SHP77 (cell line): ENCODE measurements at places on chromosomes 13 and 19.

DNA sequence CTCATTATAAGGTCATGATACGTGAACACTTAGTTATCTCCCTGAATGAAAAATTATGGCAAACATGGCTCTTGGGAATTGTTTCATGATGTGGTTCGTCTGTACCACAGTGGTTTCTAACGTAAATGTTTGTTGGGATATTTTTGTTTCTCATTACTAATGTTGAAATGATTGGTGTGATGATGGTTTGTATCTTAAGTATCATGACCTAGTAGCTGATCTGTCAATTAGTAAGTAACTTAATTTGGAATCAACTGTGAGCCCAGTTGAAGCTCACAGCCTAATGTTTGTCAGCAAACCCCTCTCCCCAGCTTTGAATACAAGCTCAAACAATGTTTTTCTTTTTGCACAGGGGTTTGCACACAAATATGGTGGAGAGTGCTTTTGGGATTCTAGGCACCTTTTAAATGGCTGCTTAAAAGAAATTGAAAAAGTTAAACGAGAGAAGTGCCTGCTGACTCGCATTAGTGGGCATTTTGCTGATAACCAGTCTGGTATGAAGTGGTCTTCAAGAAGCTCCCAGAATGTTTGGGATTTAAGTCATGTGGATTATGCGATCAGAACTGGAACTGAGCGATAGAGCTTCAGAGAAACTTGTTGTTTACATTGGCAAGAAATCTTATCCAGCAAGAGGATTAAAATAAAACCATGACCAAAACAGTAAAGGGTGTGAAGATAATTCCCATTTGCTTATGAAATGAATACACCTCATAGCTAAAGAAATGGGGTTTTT, 68.2 kb downstream of the LMO7 start:
- no peak for DNase-seq

GRCh38 chr19:50357178-50358100, 8.0 kb downstream of the NAPSA start:
- peak; percentile 56 for DNase-seq

- no peak for DNase-seq
Observed at GRCh38 chr13:22276616-22277015, 605.7 kb downstream of the FGF9 start.

- DNase-seq, result no peak
Observed at GRCh38 chr13:90826688-90827087, 520.8 kb upstream of the MIR17HG start.

GRCh38 chr13:24627946-24628345, 52.3 kb upstream of the ATP12A start:
- DNase-seq, result no peak

DNA sequence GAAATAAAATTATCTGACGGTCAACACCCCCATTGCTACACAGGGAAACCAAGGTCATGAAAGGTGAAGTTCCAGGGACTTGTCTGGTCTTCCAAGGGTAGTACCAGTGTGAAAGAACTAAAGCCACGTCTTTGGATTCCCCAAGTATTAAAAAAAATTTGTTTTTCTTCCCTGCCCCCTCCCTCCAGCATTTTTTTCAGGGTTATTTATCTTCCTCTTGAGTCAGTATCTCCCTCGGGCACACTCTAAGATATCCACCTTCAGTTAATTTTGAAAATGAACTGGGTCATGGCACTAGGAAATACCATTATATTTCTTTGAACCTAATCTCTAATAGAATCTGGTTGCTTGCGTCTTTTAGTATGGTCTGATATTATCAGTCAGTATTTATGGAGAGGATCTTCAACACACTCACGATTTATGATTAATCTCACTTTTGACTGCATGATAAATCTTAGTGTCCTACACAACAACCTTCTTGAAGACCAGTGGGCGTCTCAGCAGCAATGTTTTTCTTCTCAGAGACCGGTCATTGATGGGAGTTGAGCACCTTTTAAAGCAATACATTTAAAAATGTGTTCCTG, 9.1 kb downstream of the ATP8A2 start:
- no peak for DNase-seq

DNA sequence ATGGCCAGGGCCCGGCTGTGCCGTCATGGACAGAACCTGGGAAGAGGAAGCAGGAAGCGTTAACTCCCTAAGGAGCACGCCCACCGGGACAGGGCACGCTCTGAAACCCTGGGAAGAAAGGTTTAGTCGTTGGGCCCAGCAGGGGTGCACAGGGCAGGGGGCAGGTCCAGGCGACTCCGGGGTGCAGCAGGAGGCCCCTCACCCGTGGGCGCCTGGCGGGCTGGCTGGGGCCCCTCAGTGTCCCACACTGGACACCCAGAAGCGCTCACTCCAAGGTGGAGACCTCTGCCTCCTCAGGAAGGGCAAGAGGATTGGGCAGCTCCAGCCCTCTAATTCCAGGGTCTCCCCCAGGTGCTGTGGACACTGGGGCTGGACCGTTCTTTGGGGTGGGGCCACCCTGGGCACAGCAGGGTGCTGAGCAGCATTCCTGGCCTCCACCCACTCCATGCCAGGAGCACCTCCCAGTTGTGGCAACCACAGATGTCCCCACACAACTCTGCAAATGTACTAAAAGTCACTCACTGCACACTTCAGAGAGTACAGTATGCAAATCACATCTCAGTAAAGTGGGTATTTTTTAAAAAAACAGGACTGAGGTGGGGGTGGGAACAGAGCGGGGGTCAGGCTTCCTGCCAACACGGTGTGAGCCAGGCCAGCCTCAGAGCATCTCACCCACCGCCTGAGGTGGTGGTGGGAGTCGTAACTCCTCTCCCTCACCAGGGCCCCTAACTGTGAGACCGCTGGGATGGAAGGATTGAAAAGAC, 35.2 kb downstream of the PIP5K1C start:
- DNase-seq, result no peak

DNA sequence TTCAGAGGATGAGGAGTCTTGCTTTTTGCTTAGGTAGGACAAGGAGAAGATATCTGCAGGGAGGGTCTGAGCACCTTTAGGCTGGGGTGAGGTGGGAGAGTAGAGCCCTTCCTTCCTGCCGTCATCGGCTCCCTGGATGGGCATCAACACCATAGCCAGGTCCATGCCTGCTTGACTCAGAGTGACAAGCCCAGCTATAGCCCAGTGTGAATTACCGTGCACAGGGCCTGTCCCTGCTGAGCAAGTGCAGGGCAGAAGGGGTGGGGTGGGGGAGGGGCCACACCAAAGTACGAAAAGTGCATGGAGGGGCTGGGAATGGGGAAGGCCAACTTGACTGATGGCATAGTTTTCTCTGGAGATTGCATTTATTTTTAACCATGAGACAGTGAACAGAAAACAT, 30.3 kb upstream of the RNF113B start:
- DNase-seq, result no peak

DNA sequence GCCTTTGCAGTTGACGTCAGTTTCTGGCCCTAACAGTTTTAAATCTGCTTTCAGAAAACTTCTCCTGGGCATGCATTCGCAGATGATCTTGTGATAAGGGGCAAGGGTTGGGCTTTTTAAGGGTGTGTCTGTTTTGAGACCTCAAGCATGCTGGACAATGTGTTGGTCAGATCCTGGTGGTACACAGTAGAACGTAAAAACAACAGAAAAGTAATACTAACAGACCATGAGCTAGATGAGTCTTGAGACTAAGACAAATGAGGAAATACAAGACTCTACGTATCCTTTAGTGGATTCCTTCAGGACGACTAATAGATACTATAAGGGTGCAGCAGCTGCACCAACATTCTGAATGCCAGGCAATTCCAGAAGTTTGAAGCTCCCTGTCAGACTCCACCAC, 237.6 kb downstream of the DNAJC15 start:
- DNase-seq, result no peak

DNA sequence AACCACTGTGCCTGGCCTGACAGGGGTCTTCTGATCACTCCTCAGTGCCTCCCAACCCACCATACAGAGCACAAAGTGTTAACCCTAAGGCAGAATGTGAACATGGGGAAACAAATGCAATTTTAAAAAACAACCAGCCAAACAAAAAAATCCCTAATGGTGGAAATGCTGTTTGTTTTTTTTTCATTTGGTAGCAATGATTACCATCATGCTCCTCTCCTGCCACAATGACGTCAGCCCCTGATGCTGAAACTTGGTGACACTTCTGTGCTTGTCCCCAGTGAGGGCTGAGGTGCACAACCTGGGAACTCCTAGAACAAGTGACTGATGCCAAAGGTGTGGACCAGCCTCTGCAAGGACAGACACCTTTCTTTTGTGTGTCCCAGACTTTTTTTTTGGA, 4.0 kb upstream of the TSPAN16 start:
- no peak for DNase-seq

DNA sequence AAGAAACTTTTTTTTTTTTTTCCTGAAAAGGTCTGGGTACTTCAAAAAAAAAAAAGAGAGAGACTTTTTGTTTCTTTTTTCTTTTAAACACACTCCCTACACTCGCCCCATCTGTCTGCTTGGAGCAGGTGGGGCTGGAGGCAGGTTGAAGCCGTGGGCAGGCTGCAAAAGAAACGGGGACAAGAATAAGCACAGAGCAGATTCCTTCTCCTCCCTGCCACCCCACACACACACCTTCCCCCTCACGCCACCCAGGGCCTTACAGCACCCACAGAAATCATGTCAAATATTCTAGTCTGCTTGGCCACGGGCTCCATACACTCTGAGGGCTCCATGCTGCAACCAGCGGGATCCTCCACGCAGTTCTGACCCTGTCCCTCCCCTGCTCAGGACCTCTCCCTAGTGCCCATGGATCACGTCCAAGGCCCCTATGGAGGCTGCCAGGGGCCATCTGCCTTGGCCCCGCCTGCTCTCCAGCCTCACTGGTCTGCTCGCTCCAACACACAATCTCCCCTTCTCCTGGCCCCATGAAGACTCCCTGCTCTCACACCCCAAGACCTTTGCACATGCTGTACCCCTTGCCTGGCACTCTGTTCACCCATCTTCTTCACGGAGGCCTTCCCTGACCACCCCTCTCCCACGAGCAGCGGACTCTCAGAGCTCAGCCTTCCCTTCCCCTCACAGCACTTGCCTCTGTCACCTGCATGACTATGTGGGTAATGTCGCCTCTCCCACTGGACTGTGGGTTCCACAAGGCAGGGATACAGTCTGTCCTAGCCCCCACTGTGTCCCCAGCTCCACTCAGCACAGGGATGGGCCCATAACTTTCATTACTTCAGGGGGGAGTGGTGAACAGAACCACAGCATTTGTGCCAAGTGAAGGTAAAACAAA, 11.4 kb downstream of the AKT2 start:
- DNase-seq, result no peak

DNA sequence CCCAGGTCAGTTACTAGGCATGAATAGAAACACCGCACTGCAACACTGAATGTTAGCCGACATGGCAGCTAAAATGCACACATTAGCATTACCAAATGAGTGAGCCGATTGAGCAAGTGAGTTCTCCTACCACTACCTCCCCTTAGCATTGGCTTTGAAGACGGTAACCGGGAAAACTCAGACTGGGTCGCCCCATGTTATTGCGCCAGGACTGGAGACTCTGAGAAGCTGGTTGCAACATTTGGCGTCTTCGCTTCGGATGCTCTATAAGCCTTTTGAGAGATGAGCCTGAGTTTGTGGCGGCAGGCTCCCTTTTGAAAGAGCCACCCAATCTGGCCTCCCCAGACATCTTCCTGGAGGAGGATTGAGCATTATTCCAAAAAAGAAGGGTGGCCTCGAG, 68.5 kb upstream of the POMP start:
- no peak for DNase-seq

DNA sequence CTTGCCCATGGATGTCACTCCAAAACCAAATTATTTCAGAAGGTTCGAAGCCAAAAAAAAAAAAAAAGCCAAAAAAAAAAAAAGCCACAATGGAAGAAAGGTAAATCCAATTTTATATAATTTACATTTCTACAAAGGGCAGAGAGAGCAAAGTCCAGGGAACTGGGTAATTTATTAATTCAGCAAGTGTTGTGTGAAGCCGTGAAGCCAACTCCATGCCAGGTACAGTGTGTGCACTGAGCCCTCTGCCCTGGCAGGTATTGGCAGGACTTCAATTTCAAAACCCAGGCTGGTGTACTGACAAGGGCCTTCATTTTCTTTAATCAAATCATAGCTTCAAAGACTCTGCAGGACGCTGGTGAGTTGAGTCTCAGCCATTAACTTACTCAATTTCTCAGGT, 5.5 kb upstream of the RFPL4A start:
- no peak for DNase-seq

- DNase-seq, result no peak
Observed at GRCh38 chr13:85659493-85659892, 139.7 kb downstream of the SLITRK6 start.

DNA sequence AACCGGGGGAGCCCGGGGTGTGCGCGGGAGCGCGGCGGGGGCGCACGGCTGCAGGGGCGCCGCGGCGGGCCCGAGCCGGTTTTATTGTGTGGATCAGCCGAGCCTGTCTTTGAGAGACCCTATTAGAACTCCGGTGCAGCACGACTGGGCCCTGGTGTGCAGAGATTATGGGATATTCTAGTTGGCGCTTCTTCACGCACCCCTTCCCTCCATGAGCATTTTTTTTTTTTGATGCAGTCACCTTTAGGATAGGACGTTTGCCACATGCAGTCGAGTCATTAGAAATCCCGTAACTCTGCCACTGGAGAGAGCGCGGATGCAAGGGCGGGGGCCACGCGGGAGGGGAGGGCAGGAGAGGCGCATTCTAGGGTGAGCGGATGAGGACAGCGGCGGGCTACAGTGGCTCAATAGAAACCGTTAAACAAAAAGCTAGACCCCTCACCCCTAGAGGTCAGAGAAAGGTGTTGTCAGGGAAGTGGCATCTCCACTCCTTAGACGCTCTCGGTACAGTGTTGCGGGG, 3.7 kb downstream of the FGF9 start:
- DNase-seq, result no peak

GRCh38 chr13:111629926-111630325, 309.5 kb downstream of the TEX29 start:
- DNase-seq, result no peak

GRCh38 chr19:43354305-43354627, 780 bp downstream of the CD177 start:
- DNase-seq, result no peak

DNA sequence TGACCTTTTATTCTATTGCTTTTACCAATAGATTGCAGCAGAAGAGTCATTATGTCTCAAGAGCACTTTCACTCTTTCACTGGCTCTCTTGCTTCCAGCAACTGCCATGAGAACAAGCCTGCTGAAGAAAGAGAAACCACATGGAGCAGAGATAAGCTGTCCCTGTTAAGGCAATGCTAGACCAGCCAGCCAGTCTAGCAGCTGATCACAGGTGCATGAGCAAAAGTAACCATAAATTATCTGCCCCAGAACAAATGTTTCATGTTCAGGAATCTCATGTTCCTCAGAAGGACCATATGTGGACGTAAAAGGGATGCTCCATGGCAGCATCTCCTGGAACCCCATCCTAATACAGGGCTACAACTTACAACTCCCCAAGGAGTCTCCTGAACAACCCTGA, 20.4 kb upstream of the DCLK1 start:
- no peak for DNase-seq

GRCh38 chr19:53580871-53581835, 43.2 kb downstream of the ZNF331 start:
- no peak for DNase-seq

GRCh38 chr19:43525836-43526771, 897 bp downstream of the ETHE1 start:
- no peak for DNase-seq

DNA sequence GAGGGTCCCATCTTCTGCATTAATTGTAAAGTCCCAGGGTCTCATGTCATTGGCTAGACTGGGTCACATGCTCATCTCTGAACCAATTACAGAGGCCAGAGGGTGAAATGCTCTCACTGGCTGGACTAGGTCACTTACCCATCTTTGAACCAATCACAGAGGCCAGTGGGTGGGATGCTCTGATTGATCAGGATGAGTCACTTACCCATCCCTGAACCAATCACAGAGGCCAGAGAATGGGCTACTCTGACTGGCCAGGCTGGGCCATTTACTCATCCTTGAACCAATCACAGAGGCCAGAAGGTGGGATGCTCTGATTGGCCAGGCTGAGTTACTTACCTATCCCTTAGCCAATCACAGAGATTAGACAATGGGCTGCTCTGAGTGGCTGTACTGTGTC, 5.3 kb downstream of the MISP start:
- DNase-seq, result peak; percentile 29
